ENCODE measurements at places on chromosomes 7 and 10. TPM values are rescaled to one million over a fixed set of nuclear protein-coding genes. Genes with fewer than 3 reads are reported as not detected.

- no peaks in the 10 kb centered on the region for H3K36me3 ChIP-seq
- DNase-seq: no peak
- peak overlapping the region; percentile 45 for H3K4me3 ChIP-seq
- peak overlapping the region; percentile 85 for H3K27ac ChIP-seq
- H3K4me1 ChIP-seq: peaks cover 46% of the 10 kb centered on the region
- H3K27me3 ChIP-seq: no peaks in the 10 kb centered on the region
Measured at GRCh38 chr10:78456649-78457400, 423.2 kb downstream of the RPS24 start.

GRCh38 chr7:1679326-1679965 is 9.4 kb downstream of the ELFN1 start:
- H3K36me3 ChIP-seq: no peaks in the 10 kb centered on the region
- H3K4me1 ChIP-seq: no peaks in the 10 kb centered on the region
- no peak overlapping the region for H3K4me3 ChIP-seq
- no peak for DNase-seq

- peaks cover 64% of the 10 kb centered on the region for H3K27me3 ChIP-seq
- no peak overlapping the region for H3K27ac ChIP-seq
- H3K36me3 ChIP-seq: no peaks in the 10 kb centered on the region
- peaks cover 13% of the 10 kb centered on the region for H3K4me1 ChIP-seq
Measured at GRCh38 chr7:127251465-127252376, 1.0 kb downstream of the GRM8 start.

PAPOLB gene
- 0.40 TPM for total RNA-seq

DNA sequence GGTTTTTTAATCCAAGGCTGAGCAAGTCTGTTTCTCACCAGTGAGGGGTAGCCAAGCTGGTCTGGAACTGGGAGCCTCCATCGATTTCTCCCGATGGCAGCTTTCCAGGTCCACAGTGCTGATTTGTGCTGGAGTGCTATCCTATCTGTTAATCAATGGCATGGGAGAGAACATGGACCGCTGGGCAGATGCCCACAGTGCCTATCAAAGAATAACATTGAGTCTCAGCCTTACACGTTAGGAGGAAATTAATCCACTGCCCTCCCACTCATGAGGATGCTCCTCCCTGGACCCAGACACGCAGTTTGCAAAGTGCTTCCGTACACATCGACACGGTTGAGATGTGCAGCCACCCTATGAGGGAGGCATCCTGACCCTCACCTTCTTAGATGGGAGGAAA is 36.0 kb upstream of the CUX1 start:
- H3K27me3 ChIP-seq: no peaks in the 10 kb centered on the region
- H3K27ac ChIP-seq: no peak overlapping the region
- H3K36me3 ChIP-seq: no peaks in the 10 kb centered on the region
- no peaks in the 10 kb centered on the region for H3K4me1 ChIP-seq

Data from PC-3 (cell line).